ENCODE measurements at places on chromosomes 2 and 18. TPM values are rescaled to one million over a fixed set of nuclear protein-coding genes. Genes with fewer than 3 reads are reported as not detected.

The CENPA gene
- total RNA-seq = 7.7 TPM

The MGAT4A gene
- total RNA-seq = 0.87 TPM

The SYT4 gene
- total RNA-seq = not detected

The DLGAP1 gene
- 0.12 TPM for total RNA-seq

The PPP1R1C gene
- 2.2 TPM for total RNA-seq

The ABCB11 gene
- total RNA-seq = not detected

The GAD1 gene
- total RNA-seq = not detected

The CACNB4 gene
- total RNA-seq = 0.33 TPM

The MALL gene
- 18.1 TPM for total RNA-seq

The UGT1A8 gene
- 0.12 TPM for total RNA-seq

The DIS3L2 gene
- 25.8 TPM for total RNA-seq

The CD207 gene
- total RNA-seq = not detected

The RAMP1 gene
- total RNA-seq = 13.1 TPM

The ATP6V1B1 gene
- total RNA-seq = 0.62 TPM

The ASB18 gene
- not detected for total RNA-seq

The LRRC30 gene
- total RNA-seq = not detected

The LDLRAD4 gene
- total RNA-seq = 0.22 TPM

The ARHGAP15 gene
- not detected for total RNA-seq

The PLB1 gene
- total RNA-seq = 3.1 TPM

The ANKAR gene
- 3.7 TPM for total RNA-seq

The DYNAP gene
- total RNA-seq = not detected

The AFF3 gene
- 3.1 TPM for total RNA-seq

The LRP2 gene
- not detected for total RNA-seq

The ADRA2B gene
- not detected for total RNA-seq

The CNTNAP5 gene
- not detected for total RNA-seq

The SLC4A3 gene
- 9.5 TPM for total RNA-seq

The TLX2 gene
- not detected for total RNA-seq

The METAP1D gene
- 6.6 TPM for total RNA-seq

The TNFRSF11A gene
- total RNA-seq = 0.25 TPM

The GPR35 gene
- 0.55 TPM for total RNA-seq

The MRPL30 gene
- 35.9 TPM for total RNA-seq

The POTEJ gene
- not detected for total RNA-seq

The TFCP2L1 gene
- under 0.01 TPM for total RNA-seq

The CTAGE1 gene
- not detected for total RNA-seq

The PLEKHH2 gene
- 11.7 TPM for total RNA-seq

The DUSP19 gene
- 3.7 TPM for total RNA-seq

The ATL2 gene
- 161 TPM for total RNA-seq

The TRABD2A gene
- 2.5 TPM for total RNA-seq

All from uterine smooth muscle cell (primary cell).